ENCODE measurements at places on chromosomes 5 and 9. TPM values are rescaled to one million over a fixed set of nuclear protein-coding genes. Genes with fewer than 3 reads are reported as not detected.

Gene WWC1
- total RNA-seq = 1.3 TPM

Gene PPP1R26
- total RNA-seq = 4.9 TPM

Gene EQTN
- not detected for total RNA-seq

Gene ABCA1
- 6.1 TPM for total RNA-seq

Gene SEPTIN8
- 31.1 TPM for total RNA-seq

Gene ADAMTS2
- total RNA-seq = not detected

Gene SUB1
- total RNA-seq = 531 TPM

Gene PHF24
- 0.12 TPM for total RNA-seq

DNA sequence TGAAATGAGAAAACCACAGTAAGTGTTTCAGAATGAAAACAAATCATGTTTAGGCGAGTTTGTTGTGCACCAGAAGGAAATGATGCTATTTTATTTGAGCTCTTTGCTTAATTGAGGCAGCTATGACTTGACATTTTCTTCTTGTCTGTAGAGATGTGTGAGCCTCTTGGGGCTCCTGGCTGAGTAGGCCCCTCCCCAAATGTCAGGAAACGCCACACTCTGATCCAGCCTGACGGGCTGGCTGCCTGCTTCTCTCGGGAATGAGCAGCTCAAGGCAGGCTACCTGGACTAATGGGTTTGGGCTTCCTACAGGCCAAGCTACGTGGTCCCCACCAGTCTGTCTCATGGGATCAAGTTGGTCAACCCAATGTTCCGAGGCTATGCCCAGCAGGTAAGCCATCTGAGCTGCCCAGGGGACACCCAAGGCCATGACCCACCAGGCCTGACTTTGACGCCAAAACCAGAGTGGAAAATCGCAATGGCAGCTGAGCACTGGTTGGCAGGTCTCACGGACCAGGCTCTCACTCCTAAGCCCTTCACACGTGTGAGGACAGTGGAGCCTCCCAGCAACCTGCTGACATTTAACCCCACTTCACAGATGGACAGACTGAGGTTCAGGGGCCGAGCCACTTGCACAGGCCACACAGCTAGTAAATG lies 29.9 kb downstream of the USP20 start:
- H3K36me3 ChIP-seq = peaks cover 39% of the 10 kb centered on the region
- H3K4me1 ChIP-seq = peaks cover 87% of the 10 kb centered on the region
- peak overlapping the region; percentile 36 for H3K4me3 ChIP-seq
- no peaks in the 10 kb centered on the region for H3K27me3 ChIP-seq

- no peak overlapping the region for H3K27ac ChIP-seq
- H3K4me3 ChIP-seq = no peak overlapping the region
- H3K4me1 ChIP-seq = no peaks in the 10 kb centered on the region
Observed at GRCh38 chr9:138101444-138102234, 224.1 kb downstream of the CACNA1B start.

- H3K36me3 ChIP-seq = no peaks in the 10 kb centered on the region
- H3K4me3 ChIP-seq = no peak overlapping the region
- no peak for DNase-seq
- no peak overlapping the region for H3K27ac ChIP-seq
- H3K27me3 ChIP-seq = peaks cover 27% of the 10 kb centered on the region
Observed at GRCh38 chr9:93976973-93977372, 21.8 kb upstream of the BARX1 start.

DNA sequence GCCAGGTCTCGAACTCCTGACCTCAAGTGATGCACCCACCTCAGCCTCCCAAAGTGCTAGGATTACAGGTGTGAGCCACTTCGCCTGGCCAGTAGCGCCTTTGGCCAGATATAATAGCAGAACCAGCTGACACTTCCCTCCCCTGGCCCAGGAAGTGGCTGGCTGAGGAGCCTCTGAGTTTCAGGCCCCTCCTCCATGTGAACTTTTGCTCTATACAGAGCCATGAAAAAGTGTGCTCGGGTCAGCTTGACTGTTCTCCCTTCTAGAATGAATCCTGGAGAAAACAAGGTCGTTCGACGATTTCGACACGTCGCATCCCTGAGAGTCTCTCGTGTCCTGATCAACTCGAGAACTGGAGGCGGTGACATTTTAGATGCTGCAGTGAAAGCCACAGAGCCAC lies 8.6 kb upstream of the ZDHHC12 start:
- no peak overlapping the region for H3K27ac ChIP-seq
- no peaks in the 10 kb centered on the region for H3K27me3 ChIP-seq
- DNase-seq = no peak
- no peaks in the 10 kb centered on the region for H3K4me1 ChIP-seq
- no peak overlapping the region for H3K4me3 ChIP-seq
- peaks cover 7% of the 10 kb centered on the region for H3K36me3 ChIP-seq

GRCh38 chr9:90632647-90633207 lies 9.9 kb downstream of the DIRAS2 start:
- no peaks in the 10 kb centered on the region for H3K4me1 ChIP-seq
- no peak for DNase-seq
- H3K4me3 ChIP-seq = no peak overlapping the region
- H3K27me3 ChIP-seq = no peaks in the 10 kb centered on the region
- H3K36me3 ChIP-seq = no peaks in the 10 kb centered on the region

DNA sequence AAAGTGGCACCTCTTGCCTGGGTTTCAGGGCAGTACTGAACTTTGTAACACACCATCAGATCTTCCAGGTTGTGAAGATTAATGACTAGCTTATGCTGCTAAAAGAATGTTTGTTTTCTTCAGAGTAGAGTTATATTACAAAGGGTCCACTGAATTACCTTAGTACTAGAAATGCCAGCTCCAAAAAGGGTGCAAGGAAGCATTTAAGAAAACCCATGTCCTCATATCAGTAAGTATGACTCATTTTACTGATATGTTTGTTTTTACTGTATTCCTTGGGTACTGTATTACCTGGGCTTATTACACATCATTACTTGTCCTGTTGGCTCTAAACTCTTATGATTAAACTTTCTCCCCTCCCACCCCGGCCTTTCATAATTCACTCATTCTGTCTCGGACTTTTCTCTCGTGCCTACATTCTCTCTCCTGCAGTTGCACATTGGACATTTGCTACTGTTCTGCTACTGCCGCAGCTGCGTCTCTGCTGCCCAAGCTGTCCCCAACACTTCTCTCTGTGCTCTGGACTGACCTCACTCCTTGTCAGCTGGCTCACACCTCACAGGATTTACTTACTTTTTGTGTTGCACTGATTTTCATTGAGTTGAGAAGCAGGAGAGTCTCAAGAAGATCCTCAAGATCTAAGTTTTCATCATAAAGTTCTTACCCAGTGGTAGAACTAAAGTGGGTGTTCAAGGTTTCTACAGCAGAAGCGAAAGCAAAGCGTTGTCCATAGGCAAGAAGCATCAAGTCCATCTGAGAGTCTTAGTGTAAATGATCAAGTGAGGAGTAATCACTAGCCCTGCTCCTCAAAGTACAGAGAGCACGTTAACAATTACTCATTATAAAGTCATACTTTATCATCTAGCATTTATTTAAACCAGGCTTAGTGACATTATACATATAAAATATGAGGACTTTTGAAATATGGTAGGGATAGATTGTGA lies 53.2 kb upstream of the C9orf72 start:
- H3K4me1 ChIP-seq = no peaks in the 10 kb centered on the region
- no peaks in the 10 kb centered on the region for H3K36me3 ChIP-seq
- peaks cover 13% of the 10 kb centered on the region for H3K27me3 ChIP-seq
- DNase-seq = no peak

DNA sequence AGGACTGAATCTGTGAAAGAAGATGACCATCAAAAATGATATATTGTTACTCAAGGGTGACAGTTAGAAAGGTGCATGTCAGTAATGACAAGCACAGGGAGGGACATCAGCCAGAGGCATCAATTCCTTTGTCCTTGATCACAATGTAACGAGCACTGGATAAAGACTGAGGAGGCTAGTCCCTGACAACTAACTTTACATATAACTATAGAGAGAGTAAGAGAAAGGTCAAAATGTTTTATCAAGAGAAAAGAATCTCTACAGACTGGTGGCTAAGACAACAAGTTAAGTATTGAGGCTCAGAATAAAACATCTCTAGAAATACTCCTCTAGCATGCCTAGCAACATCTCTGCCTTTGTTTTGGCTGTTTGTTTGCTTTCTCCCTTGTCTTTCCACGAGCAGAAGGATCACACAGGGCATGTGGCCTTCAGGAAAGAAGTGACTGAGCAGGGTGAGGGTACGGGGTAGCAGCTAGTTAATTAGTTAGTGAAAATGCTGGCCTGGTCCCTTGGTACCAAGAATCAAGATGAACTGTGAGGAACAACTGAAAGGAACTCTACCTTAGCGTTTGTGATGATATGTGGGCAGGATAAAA lies 724.1 kb upstream of the MEF2C start:
- no peak overlapping the region for H3K27ac ChIP-seq
- H3K36me3 ChIP-seq = no peaks in the 10 kb centered on the region
- H3K4me1 ChIP-seq = no peaks in the 10 kb centered on the region

DNA sequence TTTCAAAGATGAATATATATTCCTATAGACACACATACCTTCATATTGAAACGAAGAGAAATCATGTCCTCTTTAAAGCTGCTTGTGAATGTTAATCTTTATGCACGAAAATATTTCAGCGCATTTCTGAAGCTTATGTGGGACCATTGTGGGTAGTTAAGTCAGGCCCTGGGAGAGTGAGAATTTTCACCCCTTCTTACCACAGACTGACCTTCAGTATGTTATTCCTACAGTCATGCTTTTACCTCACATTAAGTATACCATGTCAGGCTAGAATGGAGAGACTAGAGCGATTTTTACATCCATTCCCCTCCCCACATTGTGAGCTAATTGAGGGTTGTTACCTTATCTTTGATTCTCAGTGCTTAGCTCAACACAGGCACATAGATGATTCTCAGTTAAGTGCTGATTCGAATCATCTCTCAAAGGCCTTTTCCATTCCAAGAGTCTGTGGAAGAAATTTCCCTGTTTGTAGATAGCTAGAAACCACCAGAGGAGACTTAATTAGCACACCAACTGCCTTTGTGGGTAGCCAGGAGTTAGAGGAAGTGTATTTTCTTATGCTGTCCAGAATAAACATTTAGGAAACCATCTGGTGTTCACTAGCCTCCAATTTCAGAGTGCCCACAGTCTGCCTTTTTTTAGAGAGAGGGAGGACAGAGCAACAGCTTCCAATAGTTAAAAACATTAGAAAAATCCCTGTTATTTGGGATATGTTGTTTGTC lies 110.5 kb downstream of the MEGF10 start:
- no peaks in the 10 kb centered on the region for H3K36me3 ChIP-seq
- peaks cover 10% of the 10 kb centered on the region for H3K27me3 ChIP-seq
- DNase-seq = no peak

DNA sequence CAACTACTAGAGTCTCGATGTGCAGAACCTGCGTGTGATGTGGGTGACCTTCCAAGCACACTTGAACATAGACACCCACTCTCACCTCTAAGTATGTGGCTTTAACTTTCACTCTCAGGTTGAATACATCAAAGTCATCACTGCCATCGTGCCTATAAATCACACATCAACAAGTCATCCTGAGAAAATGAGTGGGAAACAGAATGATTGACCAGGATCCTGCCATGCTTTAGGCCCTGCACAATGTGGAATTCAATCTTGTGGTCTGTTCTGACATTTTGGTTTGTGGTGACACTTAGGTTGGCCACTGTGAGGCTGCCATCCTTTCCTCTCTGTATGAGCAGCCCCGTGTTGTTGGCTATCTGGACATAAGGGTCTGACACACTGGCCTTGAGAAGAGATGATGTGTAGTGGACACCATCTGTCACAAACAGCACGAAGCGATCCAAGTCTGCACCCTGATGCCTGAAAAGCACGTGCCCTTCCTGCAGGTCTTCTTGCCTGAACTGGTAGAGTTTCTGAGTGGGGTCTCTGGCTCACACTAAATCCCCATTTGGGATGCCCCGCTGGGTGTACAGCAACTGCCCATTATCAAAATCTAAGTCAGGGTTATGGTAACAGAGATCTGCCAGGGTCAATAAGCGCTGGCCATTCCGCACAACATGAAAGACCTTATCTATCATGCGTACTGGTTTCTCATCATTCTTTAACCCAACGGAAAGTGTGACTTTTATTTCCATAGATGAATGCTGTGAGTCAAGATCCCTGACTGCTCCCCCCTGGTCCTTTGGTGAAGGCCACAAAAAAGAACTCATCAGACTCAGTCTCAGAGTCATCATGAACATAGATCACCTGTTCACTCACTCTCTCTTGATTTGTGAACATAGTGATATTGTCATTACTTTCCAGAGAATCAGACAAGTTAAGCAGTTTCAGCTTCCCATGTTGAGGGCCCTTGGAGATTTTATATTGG lies 116.6 kb downstream of the ESM1 start:
- H3K27me3 ChIP-seq = peaks cover 35% of the 10 kb centered on the region
- no peak overlapping the region for H3K4me3 ChIP-seq
- peak overlapping the region; percentile 29 for H3K27ac ChIP-seq
- H3K4me1 ChIP-seq = peaks cover 20% of the 10 kb centered on the region

DNA sequence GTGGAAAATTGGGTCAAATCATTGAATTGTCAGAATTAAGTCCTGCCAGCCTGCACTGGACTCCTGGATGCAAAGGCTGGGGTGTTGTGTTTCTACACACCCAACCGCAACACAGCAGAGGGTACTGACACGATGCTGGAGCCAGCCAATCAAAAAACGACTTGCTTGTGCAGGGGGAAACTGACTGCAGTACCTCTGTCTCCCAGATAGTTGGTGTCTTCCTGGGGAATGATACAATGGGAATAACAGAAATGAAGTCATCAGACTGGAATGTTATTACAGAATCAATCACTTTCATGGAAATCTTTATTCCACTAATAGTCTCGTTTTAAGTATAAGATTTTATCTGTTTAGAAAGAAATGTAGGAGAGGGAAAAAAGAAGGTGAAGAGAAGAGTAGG lies 330.3 kb downstream of the MLLT3 start:
- peaks cover 8% of the 10 kb centered on the region for H3K36me3 ChIP-seq
- H3K4me1 ChIP-seq = peaks cover 1% of the 10 kb centered on the region

All from activated CD4-positive, alpha-beta memory T cell treated with anti-CD3 and anti-CD28 coated beads for 36 hours (primary cell).